ENCODE measurements at places on chromosomes 2 and 18.

- DNase-seq = no peak
These were observed 7.9 kb upstream of the ANKRD62 start for GRCh38 chr18:12085786-12086185.

GRCh38 chr2:170996316-170996715, 67.3 kb downstream of the GORASP2 start:
- DNase-seq = no peak

DNA sequence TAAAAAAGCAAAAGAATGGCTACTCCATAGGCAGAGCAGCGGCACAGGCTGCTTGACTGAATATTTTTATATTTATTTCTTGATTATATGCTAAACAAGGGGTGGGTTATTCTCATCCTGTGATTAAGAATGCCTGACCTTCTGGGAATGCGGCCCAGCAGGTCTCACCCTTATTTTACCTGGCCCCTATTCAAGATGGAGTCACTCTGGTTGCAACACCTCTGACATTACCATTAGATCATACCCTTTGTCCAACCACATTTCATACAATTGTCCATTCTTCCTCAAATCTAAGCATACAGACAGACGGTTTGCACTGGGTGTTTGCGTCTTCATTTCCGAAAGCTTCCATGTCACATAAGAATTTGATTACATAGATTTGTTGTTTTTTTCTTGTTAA, 168.2 kb downstream of the GALNT1 start:
- no peak for DNase-seq

GRCh38 chr2:176851889-176852483, 360.6 kb upstream of the HNRNPA3 start:
- DNase-seq = no peak

GRCh38 chr2:166091439-166091838, 36.4 kb downstream of the SCN1A start:
- DNase-seq = no peak

DNA sequence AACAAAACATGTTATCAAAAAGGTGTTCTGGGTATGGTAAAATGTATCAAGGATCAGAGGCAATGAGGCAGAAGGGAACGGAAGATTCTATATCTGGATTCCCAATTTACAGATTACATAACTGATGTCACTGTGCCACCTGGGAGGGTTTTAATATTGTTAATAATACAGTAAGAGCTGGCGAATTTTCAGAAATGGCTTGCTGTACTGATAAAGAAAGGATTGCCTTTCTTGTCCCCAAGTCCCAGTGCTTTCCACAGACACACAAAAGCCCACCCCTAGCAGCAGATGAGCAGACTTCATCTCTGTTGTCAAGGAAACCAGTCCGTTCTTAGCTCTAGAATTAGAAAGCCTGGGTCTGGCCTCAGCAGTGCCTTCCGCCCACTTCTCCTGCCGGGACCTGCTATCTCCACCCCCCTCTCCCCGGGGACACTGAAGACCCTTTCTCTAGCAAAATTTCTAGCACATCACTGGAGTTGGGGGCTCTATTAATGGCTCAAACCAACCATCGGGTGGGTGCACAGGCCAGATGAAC, 34.3 kb downstream of the ADD2 start:
- no peak for DNase-seq

DNA sequence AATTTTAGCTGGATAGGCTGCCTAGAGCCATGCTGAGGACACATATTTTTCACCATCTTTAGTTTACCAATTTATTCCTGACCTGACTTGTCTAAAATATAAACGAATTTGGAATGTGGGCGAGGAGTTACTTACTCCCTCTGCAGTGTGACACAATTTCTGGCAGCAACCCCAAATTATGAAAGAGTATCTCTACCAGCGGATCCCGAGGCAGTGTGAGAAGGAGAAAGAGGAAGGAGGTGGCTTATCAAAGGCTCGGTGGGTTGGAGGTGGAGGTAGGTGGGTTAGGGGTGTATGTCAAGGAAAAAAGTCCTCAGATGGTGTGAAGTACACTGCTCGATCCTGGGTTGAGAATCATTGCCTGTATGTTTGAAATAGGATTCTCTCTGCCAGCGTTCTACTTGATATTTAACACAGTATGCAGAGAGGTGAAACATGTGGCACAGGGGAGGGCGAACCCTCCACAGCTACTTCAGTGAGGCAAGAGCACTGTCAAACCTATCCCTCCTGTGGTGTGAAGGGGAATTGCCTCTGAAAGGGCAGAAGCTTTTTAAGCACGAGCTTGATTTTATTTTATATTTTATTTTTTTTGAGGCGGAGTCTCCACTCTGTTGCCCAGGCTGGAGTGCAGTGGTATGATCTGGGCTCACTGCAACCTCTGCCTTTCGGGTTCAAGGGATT, 76.0 kb downstream of the RFTN2 start:
- no peak for DNase-seq

DNA sequence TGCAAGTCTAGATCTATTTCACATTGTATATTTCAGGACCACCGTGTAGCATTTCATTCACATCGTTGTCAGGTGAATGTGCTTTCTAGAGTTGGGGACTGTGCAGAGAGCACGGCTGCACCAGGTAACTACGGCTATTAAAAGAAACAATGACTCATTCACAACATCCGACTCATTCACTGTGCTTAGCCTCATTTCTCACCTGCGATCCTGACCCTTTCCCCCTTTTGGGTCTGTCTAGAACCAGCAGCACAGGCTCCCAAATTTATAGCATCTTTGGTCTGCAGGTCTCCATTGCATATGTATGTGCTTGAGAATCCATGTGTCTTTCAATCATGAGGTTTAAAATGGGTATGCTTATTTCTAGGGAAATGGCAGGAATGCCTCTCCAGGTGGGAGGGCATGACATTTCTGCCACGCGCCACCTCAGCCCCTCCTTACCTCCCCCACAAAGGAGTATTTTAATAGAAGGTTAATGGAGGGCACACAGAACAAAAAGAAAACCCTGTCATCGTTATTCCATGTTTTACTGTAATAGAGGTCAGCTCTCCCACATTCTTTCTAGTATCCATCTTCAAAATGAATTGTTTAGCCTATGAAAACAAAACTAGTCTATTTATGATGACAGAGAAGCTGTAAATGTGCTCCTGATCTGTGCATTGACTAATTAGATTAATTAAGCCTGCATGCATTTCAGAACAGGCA, 246.7 kb upstream of the EPHA4 start:
- DNase-seq = no peak

DNA sequence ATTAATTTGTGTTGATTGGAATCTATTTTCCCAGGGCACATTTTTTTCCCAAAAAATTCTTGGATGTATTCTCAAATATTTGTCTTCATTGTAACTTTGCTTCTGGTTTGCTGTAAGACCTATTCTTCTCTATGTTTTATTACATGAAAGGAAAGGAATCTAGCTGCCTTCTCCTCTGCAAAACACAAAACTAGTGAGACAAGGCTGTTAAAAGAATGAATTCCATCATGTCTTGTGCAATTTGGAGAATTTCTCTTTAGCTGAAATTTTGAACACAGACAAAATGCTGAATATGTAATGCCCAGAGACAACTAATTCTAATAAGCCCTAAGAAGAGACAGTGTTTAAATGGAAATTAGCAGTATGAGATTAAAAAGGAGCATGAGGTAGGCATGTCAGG, 275.9 kb downstream of the CDH20 start:
- no peak for DNase-seq

DNA sequence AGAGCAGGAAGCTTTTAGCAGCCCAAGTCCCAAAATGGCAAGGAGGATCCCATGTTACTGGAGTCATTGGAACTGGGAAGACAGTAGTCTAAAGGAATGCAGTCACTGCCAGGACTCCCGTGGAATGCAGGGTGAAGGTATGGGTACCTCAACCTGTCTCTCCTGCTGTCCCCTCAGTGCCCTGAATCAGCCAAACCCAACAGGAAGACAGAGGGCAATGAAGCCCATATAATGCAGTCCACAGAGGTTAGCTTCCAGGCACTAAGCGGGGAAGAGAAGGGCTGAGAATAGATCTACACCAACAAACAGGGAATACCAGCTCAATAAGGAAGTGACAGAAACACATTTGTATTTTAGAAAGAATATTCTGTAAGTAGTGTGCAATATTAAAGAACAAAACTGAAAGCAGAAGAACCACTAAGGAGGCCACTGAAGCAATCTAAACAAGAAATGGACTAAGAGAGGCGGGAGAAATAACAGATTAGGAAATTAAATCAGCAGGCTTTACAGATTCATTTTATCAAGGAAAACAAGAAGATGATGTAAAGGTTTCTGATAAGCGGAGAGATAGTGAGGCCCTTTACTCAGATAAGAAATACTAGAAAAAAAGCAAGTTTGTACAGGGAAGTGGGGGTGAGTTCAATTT, 8.3 kb downstream of the NEMP2 start:
- no peak for DNase-seq

DNA sequence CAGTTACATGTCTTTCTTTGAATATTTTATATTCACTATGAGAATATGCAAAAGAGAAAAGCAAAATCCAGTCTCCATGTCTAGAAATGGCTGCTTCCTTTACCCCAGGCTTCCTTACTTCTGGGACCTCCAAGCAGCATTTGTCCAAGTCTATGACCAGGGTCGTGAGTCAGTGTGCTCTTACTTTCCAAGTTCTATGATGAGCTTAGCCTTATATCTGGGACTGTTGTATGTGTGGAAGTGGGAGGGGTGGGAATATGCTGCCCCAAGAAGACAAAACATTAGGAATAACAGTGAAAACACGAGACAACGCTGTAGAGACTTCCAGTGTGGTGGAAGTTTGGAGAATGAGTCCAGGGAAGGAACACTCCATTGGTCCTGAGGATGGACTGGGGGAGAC, 21.2 kb upstream of the CHRNA1 start:
- no peak for DNase-seq

GRCh38 chr18:8412117-8412516, 197.1 kb upstream of the RAB12 start:
- DNase-seq = no peak

DNA sequence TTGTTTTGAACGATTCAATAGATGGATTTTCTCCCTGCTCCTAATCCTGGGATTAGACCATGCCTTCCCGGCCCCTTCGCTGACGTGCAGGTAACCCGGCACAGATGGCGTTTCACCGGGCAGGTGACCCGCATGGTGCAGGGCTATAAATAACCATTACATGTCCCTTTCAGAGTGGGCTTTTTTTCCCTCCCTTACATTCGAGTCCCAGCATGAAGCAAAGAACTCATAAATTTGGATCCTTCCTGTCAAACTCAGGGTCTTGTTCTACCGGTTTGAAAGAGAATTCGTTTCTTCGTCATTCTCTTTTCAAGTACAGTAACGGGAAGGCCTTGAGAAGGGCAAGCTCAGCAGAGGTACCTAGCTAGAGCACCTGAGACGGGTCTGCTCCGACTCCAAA, 46.1 kb downstream of the EDAR start:
- no peak for DNase-seq

DNA sequence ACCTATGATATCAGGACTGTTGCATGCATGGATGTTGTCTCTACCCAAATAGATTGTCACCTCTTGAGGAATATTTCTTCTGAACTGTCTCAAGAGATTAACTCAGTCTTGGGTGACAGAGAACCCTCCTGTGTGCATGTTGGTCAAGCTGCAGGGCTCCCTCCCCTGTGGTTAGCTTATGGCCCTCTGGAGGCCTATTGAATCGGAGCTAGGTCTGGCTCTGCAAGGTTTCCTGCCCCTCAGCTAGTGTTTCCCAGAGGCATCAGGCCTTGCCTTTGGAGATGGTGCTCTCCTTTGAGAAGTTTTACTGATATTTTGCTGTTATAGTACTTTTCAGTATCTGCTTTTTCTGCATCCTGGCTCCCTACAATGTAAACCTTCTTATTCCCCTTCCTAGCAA, 769.2 kb upstream of the FAM98A start:
- DNase-seq = no peak

DNA sequence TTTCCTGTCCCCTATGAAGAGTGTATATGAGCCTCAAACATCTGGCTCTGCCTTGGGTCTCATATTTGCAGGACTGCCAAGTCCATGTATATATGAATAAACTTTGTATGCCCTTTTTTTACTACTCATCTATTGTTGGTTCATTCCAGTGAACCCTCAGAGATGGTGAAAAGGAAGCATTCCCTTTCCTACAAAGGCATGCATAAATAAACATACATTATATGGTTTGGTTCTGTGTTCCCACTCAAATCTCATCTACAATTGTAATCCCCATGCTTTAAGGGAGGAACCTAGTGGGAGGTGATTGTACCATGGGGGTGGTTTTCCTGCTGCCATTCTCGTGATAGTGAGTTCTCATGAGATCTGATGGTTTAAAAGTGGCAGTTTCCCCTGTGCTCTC, 534.2 kb downstream of the SPAG16 start:
- DNase-seq = no peak

DNA sequence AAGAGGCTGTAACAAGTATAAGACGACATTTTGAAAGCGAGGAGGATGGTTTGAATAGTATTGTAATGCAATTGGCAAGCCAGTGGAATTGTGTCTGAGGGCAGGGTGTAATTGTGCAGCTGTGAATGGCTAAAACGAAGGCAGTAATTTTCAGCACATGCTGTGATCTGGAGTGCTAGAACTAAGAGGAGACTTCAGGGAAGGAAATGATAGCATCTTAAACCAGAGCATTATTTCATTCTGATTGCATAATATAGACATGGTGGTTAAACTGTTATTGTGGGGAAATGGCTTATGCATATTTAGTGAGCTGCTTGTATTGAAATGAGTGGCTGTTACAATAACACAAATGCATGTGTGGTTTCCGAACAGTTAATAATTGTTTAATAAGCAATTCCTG, 36.3 kb downstream of the THSD7B start:
- DNase-seq = no peak
